ENCODE measurements at places on chromosomes 7 and 10. TPM values are rescaled to one million over a fixed set of nuclear protein-coding genes. Genes with fewer than 3 reads are reported as not detected.
A peak's percentile ranks its signal among the peaks of the same experiment; 100 is the strongest.

GBX1 gene
- not detected for total RNA-seq

TMEM184A gene
- not detected for total RNA-seq

PALD1 gene
- 10.7 TPM for total RNA-seq

- no peak overlapping the region for H3K4me3 ChIP-seq
- no peak for DNase-seq
- no peak overlapping the region for H3K27ac ChIP-seq
- no peaks in the 10 kb centered on the region for H3K36me3 ChIP-seq
- peaks cover 4% of the 10 kb centered on the region for H3K4me1 ChIP-seq
These were observed 74.5 kb downstream of the DGKI start for GRCh38 chr7:137772316-137772715.

GRCh38 chr7:151793991-151794507, 82.9 kb downstream of the PRKAG2 start:
- peak; percentile 61 for DNase-seq
- H3K27me3 ChIP-seq, result no peaks in the 10 kb centered on the region
- no peaks in the 10 kb centered on the region for H3K4me1 ChIP-seq
- no peak overlapping the region for H3K4me3 ChIP-seq
- no peak overlapping the region for H3K27ac ChIP-seq
- H3K36me3 ChIP-seq, result no peaks in the 10 kb centered on the region
